ENCODE measurements at places on chromosomes 1 and 21.

- DNase-seq, result no peak
These were observed 104.0 kb downstream of the MIS18A start for GRCh38 chr21:32174819-32175218.

DNA sequence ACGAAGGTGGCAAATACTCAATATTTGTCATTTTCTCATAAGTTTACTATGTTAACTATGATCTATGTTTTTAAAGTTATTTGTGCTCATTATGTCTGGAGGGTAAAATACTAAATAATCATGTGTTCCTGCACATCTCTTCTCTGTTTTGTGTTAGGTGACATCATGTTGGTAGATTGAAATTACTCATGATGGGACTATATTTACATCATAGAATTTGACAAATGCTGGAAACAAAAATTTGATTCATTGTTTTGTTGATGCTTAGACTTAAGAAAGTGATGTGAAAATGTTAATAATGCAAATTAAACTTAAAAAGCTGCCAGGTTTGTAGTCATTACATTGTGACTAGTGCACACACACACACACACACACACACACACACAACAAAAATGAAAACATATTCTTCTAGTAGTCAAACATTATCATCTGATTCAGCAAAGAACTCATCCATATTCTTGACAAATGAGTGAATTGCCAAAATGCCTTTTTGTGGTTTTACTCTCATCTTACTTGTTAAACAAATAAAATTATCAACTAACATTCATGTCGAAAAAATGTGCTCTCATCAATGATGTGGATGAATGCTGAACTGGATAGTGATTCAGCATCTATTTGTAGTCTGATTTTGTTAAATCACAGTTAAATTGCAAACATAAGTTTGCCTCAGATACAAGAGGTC is 870.7 kb downstream of the BRINP3 start:
- no peak for DNase-seq

DNA sequence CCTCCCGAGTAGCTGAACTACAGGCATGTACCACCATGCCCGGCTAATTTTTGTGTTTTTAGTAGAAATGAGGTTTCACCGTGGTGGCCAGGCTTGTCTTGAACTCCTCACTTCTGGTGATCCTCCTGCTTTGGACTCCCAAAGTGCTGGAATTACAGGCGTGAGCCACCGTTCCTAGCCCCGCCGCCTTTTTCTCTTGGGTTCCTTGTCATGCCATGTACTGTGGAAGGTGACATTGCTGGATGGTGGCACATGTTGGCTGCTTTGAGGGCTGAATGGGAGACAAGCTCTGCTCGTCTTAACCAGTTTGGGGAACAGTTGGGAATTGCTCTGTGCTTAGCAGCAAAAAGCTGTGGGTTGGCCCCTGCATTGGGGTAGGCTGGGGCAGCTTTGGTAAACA is 22.7 kb downstream of the ACTL8 start:
- no peak for DNase-seq

DNA sequence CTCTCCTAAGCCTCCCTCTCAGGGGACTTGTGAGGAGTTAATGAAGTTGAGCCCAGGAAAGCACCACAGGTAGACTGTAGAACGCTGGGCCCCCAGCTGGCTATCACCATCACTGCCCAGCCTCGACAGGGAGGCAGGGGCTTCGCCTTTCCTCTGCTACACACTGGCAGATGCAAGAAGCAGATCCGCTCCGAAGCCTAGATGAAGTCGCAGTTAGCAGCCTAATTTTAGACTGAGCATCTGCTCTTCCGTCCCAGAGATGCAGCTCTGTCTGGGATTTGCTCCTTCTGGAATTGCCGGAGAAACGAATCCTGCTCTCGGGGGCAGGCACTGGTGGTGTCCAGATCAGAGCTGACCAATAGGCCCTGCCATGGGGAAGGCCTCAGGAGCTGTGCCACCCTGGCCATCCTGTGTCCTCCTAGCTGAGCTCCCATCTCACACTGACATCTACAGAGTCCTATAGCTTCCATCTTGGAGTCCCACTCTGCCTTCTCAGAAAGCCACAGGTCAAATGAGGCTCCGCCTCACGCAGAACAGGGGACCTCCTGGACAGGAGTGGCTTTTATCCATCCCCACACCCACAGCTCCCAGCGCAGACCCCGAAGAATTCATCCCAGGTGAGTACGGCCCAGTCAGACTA is 186.8 kb upstream of the EDN2 start:
- no peak for DNase-seq

- DNase-seq, result no peak
These were observed 40.5 kb downstream of the RPRD2 start for GRCh38 chr1:150404465-150404864.

DNA sequence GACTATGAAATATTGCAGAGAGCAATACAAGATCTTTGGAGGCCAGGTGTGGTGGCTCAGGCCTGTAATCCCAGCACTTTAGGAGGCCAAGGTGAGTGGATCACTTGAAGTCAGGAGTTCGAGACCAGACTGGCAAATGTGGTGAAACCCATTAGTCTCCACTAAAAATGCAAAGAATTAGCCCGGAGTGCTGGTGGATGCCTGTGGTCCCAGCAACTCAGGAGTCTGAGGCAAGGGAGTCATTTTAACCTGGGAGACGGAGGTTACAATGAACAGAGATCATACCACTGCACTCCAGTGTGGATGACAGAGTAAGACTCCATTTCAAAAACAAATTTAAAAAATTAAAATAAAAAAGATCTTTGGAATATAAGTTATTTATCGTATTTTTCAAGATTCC is 76.6 kb downstream of the PRKAB2 start:
- DNase-seq, result no peak

GRCh38 chr1:235888119-235888643 is 21.5 kb upstream of the LYST start:
- peak; percentile 30 for DNase-seq

GRCh38 chr1:182713492-182713891 is 29.1 kb upstream of the RGS8 start:
- DNase-seq, result no peak

DNA sequence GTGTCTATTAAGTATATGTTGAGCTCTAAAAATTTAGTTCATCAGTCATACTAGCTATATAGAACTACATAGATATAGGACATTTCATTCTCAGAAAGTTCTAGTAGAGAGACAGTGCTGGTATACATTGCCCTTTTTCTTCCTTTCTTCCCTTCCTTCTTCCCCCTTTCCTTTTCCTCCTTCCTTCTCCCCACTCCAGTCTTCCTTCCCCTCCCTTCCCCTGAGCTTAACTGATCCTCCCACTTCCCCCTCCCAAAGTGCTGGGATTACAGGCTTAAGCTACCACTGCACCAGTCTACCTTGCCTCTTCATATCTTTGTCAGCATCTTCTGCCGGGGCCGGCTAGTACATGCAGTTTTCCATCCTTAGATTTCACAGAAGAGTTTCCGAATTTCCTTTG is 12.1 kb downstream of the THRAP3 start:
- DNase-seq, result no peak

GRCh38 chr1:116024626-116025025 is 48.3 kb downstream of the SLC22A15 start:
- no peak for DNase-seq

DNA sequence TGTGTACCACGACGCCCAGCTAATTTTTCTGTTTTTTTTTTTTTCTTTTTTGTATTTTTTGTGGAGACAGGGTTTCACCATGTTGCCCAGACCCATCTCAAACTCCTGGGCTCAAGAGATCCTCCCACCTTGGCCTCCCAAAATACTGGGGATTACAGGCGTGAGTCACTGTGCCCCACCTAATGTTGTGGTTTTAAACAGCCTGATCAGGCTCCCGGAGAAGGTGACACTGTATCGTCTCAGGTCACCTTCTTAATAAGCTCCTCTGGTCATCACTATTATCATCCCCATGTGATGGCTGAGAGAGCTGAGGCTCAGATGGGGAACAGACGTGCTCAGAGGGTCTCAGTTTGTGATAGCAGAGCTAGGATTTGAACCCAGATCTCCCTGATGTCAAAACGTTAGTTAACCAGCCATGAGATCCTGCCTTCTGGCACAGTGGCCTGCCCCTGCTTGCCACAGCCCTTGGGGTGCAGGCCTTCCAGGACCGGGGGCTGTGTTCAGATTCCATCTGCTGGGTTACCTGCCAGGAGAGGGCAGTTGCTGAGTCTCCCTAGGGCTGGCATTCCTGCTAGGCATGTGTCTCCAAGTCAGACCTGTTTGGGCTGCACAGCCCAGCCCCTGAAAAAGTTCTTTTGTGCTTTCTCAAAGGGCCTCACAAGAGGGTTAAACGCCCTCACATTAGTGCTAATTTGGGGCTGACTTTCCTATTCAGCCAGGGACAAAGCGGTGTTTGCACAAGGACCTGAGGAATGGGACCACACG is 32.7 kb upstream of the GRHL3 start:
- no peak for DNase-seq

- DNase-seq, result no peak
These were observed 406.6 kb upstream of the CAMK1G start for GRCh38 chr1:209176866-209177430.

DNA sequence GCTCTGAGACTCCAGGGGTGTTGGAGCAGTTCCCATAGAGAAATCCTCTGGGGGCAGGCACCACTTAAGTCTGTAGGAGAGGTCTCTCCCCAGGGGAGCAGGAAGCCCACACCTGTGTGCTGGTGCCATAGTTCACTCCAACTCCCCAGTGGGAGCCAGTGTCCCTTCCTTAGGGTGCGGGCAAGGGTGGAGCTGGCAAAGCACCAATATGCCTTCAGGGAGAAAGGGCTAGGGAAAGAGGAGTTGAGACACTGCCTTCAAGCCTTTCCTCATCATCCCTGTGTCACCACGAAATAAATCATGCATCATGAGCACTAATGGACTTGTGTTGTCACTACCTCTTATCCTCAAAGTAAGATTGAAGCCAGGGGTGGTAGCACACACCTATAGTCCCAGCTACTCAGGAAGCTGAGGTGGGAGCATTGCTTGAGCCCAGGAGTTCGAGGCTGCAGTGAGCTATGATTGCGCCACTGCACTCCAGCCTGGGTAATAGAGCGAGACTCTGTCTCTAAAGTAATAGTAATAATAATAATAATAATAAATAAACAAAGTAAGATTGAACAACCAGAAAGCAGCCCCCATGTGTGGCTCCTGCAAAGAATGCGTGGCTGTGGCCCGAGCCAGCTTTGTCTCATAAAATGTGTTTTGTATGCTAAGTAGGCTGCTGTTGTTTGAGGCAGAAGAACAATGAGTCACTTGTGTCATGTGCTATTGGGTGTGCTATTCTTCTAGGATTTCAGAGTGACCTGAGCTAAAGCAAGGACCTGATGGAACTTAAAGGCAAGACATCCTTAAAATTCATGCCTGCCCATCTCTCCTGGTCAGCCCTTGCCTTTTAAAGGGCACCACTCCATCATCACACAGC is 6.7 kb upstream of the TIE1 start:
- no peak for DNase-seq

- DNase-seq, result no peak
These were observed 6.4 kb downstream of the TSTD1 start for GRCh38 chr1:161032409-161032808.

GRCh38 chr1:2544875-2545640 is 11.1 kb upstream of the TNFRSF14 start:
- DNase-seq, result no peak

DNA sequence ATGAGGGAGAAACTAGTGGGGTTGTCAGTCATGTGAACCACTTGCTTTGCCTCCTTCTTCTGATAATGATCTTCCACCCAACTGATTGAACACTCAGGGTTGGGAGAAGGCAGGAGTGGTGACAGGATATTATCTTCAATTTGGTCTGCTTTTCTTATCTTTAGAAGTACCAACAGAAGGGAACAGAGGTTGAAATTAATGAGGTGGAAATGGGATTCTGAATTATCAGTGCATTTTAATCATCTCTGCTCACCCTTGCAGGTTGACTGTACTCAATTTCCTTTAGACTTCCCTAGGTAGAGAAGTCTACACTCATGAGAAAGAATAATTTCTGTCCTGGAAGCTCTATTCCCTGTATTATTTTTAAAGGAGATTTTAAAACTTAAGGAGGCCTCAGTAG is 19.9 kb upstream of the PTPN14 start:
- DNase-seq, result no peak

DNA sequence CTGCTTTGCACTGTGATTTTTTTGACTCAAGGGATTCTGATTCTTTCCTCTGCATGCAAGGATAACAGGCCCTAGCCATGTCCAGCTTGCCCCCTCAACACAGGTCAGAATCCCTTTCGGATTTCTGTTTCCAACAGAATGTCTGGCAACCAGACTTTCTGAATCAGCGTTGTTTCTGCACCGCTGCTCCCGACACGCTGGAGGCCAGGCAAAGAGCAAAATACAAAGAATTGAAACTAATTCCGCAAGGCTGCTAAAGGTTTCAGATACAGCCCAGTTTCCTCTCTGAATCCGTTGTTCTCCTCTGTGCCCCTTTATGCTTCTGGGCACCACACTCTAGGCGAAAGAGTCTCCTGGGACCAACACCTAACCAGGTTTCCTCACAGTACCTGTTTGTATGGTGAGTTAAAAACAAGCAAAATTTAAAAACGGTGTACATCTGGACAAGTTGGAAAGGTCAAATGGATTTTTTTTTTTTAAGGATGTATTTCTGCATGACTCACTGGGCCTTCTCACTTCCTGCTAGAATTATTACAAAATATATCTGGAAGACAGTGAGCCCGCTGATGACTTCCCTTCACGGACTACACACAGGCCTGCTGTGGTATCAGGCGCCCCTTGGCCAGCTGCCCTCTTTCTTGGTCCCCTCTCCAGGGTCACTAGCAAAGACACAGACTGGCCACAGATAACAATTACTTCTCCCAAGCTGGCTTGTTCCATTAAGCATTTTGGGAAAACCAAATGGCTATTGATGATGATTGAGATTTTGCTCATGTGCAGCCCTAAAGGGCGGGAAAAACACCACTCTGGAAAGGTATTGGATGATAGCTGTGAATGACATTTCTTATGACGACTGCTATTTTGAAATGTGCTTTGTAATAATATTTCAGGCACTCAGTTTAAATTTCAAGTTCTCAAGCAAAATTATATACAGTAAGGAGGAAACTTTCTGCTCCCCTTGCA is 118.3 kb downstream of the TGFB2 start:
- no peak for DNase-seq

DNA sequence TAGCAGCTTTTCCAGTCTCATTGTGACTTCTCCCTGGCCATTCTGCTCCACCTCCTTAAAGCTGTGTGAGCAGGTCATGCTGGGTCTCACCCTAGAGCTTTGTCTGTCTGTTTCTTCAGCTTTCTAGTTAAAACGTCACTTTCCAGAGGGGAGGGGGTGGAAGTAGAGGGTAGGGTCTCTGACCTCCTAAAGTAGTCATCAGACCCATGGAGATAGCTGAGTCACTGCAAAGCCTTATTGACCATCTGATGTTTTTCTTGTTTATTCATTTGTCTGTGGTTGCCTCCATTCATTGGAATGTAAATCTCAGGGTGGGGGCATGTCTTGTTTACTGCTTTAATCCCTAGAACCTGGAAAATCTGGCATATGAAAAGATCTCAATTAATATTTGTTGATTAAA is 52.7 kb downstream of the ELF3 start:
- DNase-seq, result no peak

Measured in effector CD4-positive, alpha-beta T cell (primary cell).